Stimulated activated CD4-positive, alpha-beta T cell treated with anti-CD3 and anti-CD28 coated beads, Interleukin-1b, Interleukin-23, amount 100 ng/mL, for 1 hour (primary cell): ENCODE measurements at places on chromosomes 7 and 10.

GRCh38 chr7:55314967-55315366 lies 50.2 kb upstream of the LANCL2 start:
- DNase-seq = no peak

DNA sequence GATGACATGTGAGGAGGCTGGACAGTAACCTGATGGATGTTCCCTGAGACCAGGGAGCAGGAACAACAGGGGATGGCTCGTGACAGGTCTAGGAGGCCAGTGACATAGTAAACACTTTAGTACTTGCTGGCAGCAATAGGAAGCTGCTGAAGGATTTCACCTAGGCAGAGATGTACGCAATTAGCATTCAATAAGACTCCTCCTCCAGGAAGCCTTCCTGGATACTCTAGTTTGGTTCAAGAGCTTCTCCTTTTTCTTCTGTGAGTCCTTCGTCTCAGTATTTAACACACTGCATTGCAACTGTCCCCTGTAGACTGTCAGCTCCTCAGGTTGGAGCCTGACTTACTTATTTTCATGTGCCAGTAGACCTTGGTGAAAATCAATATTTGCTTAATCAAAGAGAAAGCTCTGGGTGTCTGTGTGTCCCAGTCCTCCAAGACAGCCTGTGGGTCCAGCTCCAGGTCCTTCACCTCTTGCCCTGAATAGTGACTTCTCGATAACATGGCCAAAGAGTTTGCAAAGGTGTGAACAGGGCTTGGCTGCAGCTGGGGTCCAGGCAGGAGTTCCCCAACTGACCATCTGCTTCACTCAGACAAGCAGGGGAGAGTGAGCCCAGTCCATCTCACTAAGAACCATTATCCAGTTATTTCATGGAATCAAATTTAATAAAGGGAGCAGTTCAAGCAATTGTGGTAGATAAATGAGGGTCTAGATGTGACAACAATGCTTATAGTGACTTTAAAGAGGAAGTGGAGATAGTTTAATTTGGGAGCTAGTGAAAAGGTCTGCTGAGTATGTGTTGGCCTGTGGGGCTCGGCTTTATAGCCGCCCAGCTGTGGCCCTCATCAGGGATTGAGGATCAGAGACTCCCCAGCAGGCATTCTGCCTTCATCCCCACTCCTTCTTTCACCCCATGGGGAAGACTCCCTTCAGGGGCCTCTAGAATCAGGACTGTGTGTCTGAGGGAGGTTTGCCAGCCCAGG lies 9.4 kb downstream of the TMEM273 start:
- DNase-seq = no peak

GRCh38 chr7:37643876-37644275 lies 39.7 kb upstream of the GPR141 start:
- no peak for DNase-seq

DNA sequence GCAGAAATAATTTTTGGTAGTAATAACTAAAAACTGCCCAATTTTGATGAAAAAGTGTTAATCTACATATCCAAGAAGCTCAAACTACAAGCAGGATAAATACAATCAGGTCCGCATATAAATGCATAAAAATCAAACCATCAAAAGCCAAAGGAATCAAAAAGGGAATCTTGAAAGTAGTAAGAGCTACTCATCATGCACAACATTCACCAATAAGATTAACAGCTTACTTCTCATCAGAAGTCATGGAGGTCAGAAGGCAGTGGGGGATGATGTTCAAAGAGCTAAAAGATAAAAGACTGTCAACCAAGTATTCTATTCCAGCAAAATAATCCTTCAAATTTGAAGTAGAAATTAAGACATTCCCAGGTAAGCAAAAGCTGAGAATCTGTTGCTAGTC lies 76.4 kb downstream of the CRPPA start:
- DNase-seq = no peak

DNA sequence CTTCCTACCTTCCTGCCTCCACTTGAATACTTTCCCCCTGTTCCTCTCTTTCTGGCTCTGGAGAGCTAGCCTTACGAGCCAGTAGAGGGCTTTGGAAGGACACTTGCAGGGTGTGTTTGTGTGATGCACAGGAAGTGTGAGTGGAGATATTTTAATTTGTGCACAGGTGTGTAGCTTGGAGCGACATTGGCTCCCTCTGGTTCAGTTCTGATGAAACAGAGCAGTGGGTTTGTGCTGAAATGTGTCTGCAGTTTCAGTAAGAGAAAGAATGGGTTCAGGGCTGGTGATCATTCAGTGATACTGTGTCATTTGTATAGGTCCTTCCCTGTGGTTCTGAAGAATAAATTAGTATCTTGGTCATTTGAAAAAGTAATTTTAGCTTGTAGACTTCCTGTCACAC lies 86.9 kb downstream of the SND1 start:
- no peak for DNase-seq

DNA sequence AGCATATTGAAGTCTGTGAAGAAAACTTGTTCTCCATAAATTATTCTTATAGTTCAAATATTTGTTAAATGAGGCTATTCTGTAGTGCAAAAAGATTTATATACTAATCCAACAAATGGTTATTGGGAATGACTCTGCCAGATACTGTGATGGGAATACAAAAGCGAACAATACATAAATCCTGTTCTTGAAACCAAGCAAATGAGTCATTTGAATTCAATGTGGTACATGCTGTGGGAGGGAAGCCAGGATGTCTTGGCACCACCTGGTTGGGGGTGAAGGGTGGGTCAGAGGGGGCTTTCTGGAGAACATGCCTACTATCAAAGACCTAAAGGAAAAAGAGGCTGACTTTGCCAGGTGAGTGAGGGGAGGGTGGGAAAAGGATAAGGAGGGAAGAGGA lies 594.2 kb downstream of the CALN1 start:
- no peak for DNase-seq

DNA sequence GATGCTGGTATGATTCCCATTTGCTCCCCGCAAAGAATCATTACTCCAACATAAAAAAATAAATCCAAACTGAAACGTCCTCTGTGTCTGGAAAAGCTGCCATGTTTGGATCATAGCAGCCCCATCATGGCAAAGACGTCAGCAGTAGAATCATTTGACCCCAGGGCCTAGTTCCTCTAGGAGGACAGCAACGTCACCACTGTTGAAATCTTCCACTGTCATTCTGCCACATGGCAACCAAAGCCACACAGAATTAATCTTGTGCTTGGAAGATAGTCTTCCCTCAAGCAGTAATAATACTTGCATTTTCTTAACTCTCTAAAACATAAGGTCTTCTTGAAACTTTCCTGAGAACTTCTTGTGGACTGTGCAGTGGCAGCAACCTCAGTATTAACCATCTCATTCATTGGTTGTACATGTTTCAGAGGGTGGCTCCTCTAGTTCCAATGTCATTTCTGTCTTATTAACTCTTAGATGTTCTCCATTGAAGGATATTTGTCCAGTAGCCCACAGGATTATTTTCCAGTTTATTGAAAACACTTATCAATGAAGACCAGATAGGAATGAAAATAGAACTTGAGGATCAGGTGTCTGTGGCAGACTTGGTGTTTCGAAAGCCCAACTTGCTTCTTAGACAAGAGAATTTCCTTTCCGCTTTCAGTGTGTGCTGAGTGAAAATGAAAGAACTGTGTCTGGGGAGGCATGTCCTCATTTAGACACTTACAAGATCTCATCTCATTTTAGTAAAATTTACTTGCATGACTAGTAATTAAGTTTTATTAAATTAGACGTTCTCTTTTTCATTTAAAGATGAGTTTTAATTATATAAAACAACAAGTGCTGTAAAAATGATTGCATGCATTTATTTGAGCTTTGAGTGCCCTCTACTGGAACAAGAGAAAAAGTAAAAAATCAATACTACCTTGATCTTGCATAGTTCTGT lies 28.9 kb upstream of the INHBA start:
- no peak for DNase-seq

- DNase-seq = no peak
Observed at GRCh38 chr7:155257482-155258225, 40.0 kb upstream of the INSIG1 start.

DNA sequence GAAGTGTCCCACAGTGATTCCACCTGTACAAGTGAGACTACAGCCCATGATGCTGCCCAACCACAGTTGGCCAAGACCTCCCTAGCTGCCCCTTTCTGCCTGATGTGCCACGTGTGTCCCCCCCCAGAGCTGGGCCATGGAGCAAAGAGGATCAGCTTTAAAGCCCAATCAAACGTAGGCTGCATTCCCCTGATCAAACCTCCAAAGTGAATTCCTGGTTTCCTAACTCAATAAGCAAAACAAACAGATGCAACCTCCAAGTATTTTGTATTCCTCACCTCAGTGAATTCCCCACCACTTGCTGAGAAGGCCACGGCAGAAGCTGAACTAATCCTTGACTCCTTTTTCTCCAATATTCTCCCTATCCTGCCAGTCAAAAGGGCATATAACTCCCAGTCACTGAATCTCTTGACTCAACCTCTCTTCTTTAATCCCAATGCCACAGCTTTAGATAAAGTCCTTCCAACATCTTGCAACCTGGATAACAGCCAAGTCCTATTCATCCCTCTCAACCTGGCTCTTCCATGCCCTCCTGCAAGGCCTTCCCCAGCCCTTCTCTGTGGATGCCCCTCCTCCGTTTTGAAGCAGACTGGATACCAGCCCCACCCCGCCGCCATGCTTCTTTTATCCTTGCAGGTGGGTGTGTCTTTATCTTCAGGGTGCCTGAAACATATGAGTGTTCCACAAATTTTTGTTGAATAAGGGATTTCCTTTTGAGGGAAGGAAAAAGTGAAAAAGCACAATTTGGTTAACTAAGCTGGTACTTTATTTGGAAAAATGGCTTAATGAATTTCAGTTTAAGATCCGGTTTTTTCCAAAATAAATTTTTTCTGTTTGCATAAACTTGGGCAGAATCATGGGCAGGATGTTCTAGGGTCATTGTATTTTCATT lies 285.2 kb upstream of the MKLN1 start:
- no peak for DNase-seq

DNA sequence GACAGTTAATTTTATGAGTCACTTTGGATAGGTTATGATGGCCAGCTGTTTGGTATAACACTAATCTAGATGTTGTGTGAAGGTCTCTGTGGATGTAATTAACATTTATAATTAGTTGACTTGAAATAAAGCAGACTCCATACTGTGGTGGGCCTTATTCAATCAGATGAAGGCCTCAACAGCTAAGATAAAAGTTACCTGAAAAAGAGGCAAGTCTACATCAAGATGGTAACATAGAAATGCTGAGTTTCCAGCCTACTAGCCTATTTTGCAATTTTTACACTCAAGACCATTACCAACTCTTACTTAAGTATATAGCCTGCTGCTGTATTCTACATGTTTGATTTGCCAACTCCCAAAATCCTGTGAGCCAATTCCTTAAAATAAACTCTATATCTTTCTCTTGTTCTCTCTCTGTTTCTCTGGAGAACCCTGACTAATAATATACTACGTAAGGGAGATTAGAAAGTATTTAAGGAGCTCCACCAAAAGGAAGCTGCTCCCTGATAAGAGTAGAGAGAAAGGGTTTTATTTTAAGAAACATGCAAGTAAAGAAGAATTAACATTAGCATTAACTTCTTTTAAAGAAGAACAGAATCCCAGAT lies 42.7 kb downstream of the ZNF438 start:
- no peak for DNase-seq

- no peak for DNase-seq
Observed at GRCh38 chr7:70935854-70936253, 196.1 kb upstream of the GALNT17 start.

DNA sequence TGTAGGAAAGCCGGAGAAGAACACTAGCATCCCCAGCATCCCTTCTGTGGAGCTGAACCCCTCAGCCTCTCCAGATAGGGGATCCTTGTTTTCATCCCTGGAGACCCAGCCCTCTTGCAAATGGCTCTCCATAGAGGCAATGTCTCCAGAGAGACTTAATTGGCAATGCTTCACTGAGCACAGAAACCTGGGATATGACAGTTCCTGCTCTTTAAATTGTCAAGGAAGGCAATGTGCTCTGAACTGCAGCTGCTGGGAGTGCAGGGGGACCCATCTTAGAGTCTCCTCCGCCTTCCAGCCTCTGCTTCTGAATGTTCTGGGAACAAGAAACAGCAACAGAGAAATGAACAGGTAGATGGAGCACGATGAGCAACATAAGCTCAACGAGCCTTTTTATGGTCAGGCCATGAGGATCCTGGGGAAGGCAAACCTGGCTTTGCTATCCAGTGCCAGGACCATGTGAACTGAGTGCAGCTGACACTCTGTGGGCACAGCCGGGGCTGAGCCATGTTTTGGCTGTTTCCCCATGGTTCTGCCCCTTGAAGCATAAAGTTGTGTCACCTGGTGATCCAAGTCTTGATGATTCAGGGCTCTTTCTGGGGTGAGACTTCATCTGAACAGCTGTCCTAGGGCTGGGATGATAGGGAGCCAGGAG lies 481.0 kb downstream of the PLXNA4 start:
- no peak for DNase-seq

DNA sequence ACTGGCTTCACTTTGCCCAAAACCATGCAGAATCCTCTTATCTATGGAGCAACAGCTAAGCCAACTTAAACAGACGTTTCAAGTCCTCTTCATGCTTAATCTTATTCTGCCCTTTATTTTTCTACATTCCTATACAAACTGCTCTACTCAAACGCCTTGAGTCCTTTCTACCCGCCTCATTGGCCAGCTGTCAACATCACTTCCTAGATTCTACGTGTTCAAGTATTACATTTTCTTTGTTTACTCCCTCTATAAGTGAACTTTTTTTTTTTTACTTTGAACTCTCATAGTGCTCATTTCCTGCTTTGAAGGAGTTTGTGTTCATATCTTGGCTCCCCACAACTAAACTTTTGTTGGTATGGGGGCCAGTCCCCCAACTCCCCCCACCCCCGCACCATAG lies 28.9 kb upstream of the SLC26A5 start:
- DNase-seq = no peak

GRCh38 chr7:27392477-27392876 lies 149.9 kb downstream of the EVX1 start:
- DNase-seq = no peak

GRCh38 chr7:18663321-18663720 lies 167.8 kb downstream of the HDAC9 start:
- DNase-seq = no peak

GRCh38 chr10:58396057-58396456 lies 10.8 kb downstream of the TFAM start:
- no peak for DNase-seq

DNA sequence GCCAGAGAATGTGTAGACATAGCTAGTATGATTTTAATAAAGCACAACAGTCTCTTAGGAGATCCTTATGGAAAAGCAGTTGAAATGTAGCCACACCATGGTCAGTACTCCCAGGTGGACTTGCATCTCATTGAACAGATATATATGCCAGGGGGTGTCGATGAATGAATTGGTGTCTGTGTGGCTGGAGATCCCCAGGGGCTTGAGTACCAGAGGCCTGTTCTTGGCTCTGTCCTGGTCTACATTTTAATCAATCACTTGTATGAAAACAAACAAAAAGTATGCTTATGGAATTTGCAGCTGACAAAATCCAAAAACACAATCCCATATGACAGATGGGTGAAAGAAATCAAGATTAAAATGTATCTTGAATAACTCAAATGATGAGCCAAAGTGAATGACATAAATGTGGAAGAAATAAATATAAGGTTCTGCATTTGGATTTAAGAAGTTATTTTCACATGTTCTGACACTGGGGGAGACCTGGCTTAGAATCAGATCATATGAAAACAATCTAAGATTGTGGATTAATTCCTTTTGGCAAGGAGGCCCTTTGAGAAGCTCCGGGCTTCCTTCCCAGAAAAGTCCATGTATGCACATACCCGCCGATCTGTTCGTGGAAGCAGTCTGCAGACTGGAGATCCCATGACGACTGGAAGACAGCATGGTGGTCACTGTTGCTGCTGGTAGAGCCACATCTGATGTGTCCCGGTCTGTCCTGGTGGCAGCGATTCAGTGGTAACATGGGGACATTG lies 15.6 kb downstream of the CLEC2L start:
- no peak for DNase-seq
